ENCODE measurements at places on chromosomes 12 and 14.

DNA sequence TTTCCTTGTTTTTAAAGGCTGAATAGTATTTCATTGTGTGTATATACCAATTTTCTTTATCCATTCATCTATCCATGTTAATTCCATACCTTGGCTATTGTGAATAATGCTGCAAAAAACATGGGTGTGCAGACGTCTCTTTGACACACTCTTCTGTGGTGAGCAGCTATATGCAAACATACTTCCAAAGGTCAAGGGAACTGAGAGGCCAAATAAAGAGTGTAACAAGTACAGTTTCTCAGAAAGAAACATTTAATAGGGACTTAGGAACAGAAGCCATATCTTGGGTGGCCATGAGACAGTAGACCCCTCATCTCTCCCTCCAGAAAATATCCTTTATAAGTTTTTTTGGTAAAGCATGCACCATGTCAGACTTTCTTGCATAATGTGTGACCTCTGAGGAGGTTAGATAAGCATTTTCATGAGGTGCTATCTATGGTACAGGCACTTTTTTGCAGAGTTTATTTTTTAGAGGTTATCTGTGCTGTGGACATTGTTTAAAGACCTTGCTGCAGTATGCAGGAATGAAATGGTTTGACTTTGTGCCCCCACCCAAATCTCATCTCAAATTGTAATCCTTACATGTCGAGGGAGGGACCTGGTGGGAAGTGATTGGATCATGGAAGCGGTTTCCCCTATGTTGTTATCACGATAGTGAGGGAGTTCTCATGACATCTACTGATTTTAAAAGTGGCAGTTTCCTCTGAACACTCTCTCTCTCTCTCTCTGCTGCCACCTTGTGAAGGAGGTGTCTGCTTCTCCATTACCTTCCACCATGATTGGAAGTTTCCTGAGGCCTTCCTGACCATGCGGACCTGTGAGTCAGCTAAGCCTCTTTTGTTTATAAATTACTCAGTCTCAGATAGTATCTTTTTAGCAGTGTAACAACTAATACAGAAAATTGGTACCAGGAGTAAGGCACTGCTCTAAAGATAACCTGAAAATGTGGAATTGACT lies 1202.3 kb downstream of the GALC start:
- no peak for DNase-seq

- DNase-seq = no peak
Measured at GRCh38 chr14:30194741-30195148, 267.1 kb upstream of the PRKD1 start.

GRCh38 chr14:63267171-63267570 lies 51.6 kb downstream of the GPHB5 start:
- no peak for DNase-seq

GRCh38 chr14:77903221-77903620 lies 103.3 kb downstream of the ADCK1 start:
- DNase-seq = no peak

DNA sequence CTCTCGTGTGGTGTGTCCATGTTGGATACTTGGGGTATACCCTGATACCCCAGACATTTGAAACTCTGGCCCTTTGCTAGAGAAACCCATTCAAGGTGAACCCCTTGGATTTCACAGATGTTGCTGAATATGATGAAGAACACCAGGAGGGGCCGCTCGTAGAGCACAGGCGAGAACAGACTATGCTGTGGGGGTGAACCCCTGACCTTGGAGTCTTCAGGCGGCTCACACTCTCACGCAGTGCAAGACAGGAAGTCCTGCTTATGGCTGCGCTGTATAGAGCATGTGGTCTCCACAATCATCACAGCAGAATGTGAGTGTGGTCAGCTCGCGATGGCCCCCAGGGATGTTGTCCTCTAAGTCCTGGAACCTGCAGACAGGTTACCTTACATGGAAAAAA lies 60.4 kb downstream of the SLC15A4 start:
- DNase-seq = no peak

DNA sequence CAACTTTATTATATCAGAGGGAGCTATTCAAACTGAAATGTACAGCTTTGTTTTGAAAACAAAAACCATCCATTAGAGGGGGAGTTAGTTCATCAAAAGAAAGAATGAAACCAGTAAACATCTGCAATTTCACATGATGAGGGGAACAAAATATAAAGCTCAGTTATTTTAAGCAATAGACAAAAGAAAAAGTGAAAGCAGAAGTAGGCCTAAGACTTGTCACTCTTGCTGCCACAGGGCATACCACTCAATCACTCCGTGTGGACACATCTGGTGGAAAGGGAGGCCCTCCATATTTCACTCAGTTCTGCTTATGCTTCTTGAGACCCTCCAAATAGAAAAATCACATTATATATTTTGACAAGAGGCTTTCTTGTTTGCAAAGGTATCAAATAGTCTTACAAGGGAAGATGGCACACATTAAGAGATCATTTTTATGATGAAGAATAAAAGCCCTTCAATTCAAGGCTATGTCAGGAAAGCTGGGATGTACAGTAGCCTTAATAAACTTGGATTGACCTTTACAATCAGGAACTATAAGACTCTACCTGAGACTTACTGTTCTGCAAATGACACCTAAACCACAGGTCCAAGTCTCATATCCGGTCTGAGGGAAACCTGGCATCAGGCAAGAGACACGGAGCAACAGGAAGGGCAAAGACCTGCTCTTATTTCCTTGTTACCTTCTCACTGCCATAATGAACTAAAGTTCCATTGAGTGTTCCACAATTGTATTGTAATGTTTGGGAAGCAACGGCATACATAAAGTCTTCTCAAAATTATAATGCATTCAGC lies 222.5 kb upstream of the GRIP1 start:
- no peak for DNase-seq

DNA sequence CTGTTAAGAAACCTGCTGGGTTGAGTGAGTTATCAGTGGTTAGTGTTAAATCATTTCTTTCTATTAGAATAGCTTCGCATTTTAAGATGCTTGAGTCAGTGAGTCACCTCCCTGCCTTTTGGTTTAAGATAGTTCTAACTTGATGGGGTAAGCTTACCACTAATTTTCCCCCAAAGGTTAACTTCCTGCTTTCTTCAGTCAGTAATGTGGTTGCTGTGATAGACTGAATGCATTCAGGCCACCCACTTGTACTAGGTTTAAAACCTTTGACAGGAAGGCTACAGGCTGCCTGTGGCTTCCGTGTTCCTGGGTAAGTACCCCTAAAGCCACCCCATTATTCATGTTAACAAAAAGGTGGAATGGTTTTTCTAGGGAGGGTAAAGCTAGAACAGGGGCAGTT lies 25.3 kb downstream of the CLEC2A start:
- peak; percentile 18 for DNase-seq

DNA sequence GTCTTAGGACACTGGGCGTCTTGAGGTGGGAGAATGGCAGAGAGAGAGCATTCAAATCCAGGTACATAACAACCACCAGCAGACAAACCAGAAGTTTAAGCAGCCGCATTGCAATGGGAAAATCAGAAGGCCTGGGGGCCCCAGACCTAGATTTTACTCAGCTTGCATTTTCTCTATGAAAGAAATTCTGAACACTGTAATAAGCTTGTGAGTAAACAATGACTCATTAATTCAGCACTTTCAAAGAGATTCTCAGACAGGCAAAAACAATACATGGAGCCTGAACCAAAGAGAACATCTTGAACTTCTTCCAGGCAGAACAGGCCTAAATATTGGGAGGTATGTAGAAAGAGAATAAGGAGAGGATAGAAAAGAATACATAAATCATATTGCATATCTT lies 69.8 kb upstream of the IFNG-AS1 start:
- no peak for DNase-seq

DNA sequence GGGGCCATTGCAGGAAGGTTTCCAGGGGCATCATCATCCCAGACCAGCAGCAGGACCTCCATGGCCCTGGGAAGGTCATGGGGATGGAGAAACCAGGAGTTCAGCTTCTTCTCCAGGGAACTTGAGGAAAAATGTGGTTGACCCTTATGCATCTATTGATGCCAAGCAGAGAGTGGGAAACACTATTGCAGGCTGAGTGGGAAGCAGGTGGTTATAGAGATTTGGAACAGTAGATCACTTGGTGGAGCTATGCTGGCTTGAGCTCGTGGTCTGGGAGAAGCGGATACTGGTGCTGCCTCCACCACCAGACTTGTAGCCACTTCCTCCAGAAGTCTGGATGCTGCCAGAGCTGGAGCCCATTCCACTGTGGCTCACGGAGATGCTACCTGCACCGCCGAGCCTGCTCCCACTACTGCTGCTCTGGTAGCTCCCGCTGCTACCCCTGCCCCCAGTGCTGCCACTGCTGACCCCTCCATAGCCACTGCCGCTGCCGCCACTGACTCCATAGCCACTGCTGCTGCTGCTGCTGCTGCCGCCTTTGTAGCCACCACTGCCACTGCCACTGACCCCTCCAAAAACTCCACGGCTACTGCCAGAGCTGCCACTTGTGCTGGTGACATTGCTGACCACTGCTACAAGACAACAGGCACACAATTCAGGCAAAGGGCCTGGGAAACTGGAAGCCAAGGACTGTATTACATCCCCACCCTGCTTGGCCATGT lies 8.5 kb downstream of the KRT76 start:
- no peak for DNase-seq

- DNase-seq = no peak
Measured at GRCh38 chr14:29222671-29223268, 456.2 kb downstream of the FOXG1 start.

GRCh38 chr14:90627478-90627877 lies 188.8 kb downstream of the TTC7B start:
- no peak for DNase-seq

DNA sequence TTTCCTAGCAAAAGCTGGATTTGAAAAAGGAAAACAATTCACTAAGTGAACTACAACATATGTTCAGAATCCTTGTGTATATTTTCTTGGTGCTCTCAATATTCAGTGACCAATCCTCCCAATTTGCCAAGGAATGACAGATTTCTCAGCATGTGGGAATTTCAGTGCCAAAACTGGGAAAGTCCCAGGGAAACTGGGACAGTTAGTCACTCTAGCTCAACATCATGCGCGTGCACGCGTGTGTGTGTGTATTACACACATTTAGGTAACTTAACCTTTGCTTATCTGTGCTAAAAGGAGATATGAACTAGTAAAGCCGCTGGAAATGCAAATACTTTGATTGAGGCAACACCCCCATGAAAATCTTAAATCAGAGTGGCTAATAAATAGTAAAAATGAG lies 26.1 kb upstream of the SLC6A13 start:
- no peak for DNase-seq

DNA sequence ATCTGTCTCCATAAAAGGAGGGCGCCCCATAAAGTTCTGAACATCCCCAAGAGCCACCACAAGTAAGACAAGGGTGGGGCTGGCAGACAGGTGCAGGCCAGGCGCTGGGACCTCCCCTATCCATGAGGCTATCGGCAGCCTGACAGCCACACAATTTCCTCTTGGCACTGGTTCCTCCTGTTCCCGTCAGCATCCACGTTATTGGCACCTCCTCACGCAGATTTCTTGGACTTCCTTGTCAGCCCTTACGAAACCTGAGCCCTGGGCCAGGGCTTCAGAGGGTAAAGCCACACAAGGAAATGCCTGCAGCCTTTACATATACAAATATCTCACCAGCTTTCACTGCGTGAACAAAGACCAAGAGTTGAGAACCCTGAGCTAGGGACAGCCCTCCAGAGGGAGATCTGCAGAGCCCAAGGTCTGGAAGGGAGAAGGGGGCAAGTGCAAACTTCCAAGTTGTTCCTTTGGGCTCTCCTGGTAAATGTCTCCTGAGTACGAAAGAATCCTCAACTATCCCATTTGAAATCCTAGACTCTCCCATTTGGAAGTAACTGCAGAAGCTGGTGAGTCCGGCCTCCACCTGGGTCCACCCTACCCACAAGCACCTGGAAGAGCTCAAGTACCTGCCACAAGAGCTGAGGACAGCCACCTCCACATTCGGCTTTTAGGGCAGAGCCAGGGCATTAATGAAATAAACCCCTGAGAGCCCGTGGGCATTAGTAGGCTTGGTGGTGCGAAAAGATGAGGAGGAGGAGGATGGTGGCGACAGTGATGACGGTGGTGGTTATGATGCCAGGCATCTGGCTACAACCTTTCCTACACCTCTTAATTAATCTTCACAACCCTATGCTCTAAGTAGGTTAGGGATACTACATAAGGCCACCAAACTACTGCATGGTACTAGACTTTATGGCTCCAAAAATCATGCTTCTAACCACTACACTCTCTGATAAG lies 5.5 kb upstream of the TC2N start:
- peak; percentile 25 for DNase-seq

DNA sequence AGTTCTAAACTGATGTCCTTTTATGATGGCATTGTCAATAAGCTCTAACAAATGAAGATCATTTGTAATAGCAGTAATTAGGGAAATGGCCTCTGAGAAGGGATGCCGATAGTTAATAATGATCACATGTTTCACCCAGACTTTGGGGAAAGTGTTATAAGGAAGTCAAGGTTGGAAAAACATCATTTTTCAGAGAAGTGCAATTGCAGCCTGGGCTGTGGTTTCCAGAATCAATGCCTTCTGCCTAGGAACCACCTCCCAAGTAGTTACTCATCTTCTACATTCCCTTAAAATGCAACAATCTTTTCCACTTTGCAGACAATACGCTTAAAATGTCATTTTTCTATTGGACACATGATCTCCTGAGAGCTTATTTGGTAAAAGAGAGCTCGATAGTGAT lies 879 bp downstream of the EDDM3A start:
- DNase-seq = no peak

DNA sequence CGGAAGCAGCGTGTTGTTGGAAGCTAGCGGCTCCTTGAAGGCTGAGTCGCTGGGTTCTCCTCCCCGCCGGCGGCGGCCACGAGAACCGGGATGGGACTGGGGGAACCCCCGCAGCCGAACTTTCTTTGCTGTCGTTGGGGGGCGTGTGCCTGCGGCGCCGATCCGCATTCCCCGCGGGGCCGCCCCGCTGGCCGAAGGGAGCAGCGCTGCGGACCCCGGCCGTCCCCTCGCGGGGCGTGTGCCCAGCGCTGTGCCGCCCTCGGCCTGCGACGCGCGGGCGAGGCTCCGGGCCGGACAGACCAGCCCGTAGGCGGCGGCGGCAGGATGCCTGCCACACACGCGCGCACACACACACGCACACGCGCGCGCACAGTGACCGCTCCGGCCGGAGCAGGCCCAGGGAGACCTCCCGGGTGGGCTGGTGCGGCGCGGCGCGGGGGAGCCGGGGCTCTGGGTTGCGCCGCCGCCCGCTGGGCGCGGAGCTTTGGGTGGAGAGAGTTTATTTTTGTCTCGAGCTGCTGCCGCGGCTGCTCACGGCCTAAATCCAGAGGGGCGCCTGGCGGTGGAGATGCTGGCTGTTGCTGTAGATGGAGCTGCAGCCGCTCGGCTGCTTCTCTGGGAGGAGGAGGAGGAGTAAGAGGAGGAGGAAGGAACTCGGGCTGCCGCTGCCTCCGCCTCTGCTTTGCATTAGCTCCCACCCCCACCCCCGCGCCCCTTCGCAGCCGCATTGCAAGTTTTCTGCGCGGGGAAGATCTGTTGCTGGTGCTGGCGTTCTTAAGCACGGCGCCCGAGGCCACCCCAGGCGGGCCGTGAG lies at the start of gene SAMD4A:
Gene SAMD4A (plus strand): TSS at position 719 of the 814 bp plus-strand sequence. CDS start 789 bp downstream, outside the sequence.
- DNase-seq = peak; percentile 71

- DNase-seq = no peak
Measured at GRCh38 chr12:7981446-7981845, 45.5 kb upstream of the SLC2A3 start.

- DNase-seq = no peak
Measured at GRCh38 chr12:58285551-58285950, 344.2 kb downstream of the ATP23 start.
